Small intestine (tissue), 16 donors: ENCODE measurements at places on chromosomes 1 and 21. TPM values are rescaled to one million over a fixed set of nuclear protein-coding genes. Genes with fewer than 3 reads are reported as not detected.

Gene ECM1
- polyA plus RNA-seq = 1.9 TPM

Gene PEA15
- 41.5 TPM for polyA plus RNA-seq

Gene CBR3
- polyA plus RNA-seq = 9.0 TPM

Gene OR2C3
- polyA plus RNA-seq = not detected

Gene WDR64
- 0.09 TPM for polyA plus RNA-seq

Gene TUFT1
- 8.5 TPM for polyA plus RNA-seq

Gene CFAP74
- polyA plus RNA-seq = not detected

Gene EVA1C
- 18.6 TPM for polyA plus RNA-seq

DNA sequence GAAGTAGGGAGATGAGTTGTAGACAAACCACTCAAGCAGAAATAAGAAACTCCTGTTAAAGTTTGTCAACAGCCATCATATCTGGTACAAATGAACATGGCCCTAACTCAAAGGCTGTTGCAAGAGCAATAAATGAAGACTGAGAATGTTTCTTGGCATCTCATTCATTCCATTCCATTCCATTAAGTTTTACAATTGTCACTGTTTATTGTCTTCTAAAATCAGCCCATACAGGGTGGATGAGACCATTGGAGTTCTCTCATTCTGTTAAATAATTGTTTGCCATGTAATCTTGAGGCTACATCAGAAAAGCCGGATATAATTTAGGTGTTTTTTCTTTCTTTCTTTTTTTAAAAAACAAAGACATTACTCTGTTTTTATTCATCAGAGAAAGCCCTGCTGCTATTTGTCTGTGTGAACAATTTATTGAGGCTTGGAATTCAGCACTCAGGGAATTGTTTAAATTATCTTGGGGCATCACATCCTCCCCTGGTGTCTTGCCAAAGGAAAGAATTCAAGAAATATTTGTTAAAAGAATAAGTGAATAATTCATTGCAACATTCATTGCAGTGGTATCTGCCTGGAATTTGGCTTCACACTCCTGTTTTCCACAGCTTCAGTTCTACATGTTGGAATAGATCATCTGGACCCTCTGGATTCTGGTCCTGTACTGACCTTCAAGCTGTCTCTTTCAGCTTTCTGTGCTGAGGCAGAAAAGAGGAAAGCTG lies 604.5 kb downstream of the PLPP3 start:
- no peak for DNase-seq

- no peak for DNase-seq
These were observed 256 bp upstream of the TARBP1 start for GRCh38 chr1:234479310-234479559.

DNA sequence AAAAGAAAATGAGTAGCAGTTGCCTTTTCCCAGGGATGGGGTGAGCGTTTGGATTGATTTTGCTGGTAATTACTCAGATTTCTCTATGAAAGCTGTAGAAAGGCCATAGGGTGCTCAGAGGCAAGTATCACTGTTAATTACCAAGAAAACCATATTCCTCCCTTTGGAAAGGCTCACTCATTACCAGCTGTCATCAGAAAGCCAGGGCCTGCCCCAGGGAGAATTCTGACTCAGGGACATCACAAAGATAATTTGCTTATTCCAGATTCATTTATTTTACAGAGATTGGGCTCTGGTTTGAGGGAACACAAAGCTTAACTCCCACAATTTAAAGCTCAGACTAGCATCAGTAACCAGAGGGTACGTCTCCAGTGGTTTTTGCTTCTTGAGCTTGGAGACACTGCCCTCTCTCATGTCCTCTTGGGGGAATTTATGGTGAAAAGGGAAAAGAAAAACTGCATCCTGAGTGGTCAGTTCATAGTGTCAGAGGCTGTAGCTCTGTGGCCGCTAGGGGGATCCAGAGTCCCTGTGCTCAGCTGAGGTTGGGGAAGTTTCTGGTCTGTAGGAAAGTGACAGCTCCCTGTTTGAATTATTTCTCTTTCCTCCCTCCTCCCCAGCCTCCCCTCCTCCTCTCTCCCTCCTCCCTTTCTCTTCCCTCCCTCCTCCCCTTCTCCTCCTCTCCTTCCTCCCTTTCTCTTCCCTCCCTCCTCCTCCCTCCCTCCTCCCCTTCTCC lies 204.3 kb downstream of the KCNJ6 start:
- DNase-seq = peak; percentile 67

DNA sequence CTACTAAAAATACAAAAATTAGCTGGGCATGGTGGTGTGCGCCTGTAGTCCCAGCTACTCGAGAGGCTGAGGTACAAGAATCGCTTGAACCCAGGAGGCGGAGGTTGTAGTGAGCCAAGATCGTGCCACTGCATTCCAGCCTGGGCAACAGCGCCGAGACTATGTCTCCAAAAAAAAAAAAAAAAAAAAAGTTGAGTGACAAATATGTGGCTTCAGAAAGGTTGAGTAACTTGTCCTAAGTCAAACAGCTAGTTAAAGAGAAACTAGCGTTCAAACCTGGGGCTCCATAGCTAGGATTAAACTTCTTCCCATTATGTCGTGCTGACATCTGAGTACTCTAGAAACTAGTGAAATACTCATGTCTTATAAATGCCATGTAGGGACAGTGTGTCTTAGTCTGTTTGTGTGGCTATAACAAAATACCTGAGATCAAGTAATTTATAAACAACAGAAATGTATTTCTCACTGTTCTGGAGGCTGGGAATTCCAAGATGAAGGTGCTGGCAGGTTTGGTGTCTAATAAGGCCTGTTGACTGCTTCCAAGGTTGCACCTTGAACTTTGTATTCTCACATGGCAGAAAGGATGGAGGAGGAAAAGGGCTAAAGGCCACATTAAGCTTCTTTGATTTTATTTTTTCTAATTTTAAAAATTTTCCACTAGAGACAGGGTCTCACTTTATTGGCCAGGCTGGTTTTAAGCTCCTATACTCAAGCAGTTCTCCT lies 12.0 kb downstream of the AK4 start:
- peak; percentile 37 for DNase-seq

DNA sequence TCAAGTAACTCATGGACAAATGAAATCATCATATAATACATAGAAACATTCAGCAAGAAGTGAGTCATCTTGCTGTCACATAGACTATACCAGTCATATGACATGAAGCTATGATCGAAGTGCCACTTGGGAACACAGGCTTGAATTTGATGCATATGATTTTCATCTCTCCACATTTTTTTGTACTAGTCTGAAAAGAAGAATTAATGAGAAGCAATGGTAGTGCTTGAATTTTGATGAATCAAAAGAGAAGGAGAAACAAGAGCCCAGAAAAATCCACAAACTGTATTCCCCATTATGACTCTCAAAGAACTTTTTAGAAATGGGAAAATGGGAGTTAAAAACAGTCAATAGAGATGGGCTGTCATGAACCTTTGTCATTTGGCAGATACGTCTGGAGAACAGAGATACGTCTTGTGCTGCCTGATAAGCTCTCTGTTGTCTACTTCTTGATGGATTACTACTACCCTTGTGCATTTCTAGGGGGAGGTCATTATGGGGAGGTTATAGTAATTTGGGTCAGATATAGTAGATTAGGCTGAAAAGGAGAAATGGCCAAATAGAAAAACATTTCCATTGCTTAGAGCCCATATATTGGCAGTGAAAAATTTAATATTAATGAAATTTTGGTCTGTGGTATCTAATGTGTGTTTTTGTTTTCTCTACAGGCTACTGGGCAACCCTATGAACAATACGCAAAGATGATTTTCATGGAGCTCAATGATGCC lies 8.0 kb upstream of the LEPR start:
- no peak for DNase-seq

DNA sequence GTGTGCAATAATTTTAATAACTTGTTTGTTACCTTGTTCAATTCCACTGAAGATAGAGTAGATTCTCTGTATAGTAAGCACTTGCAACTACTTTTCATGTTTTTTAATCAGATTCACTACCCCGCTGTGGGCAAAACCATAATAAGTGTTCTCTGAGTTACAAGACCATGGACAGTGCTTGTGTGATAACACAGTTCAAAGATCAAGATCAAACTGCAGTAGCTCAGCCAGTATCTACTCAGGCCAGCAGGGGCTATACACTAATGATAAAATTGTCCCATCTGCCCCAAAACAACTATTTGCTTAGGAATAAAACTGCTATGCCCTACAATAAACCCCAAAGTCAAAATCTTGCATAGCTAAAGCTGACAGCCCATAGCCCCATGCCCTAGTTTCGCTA lies 129.6 kb downstream of the LRRC7 start:
- DNase-seq = no peak

GRCh38 chr1:45848714-45849113 lies 45.3 kb downstream of the MAST2 start:
- DNase-seq = no peak

DNA sequence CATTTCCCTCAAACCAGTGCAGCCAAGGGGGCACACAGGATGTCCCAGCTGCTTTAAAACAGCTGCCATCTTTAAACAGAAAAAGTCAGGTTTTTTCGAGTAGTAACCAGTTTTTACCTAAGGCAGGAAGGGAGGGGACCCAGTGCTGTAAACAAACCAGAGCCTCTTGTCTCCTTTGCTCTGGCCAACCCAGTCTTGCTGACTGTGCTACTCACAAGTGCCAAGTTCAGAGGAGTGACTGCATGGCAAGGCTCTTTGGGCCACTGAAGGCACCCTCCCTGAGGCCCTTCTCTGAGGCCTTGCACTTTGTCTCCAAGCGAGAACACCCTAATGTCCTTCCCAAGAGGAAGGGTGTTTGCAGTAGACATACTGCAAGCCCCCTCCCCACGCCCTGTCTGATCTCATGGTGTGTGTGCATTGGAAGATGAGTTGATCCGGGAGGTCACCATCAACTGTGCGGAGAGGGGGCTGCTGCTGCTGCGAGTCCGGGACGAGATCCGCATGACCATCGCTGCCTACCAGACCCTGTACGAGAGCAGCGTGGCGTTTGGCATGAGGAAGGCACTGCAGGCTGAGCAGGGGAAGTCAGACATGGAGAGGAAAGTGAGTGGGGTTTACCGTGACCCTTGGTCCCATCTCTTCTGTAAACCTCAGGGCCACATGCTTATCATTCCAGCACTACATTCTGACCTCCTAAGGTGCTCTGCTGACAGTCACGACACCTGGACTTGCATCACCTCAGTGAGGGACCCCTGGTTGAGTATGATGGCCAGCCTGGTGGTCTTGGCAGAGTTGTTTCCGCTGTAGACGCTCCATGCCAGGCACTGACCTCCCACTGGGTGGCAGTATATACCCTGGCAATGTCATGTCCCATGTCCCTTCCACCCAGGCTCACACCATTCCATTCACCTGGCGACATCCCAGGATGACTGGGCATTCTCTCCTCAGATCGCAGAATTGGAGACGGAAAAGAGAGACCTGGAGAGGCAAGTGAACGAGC lies 4.7 kb downstream of the DNALI1 start:
- DNase-seq = peak; percentile 12

GRCh38 chr1:3461238-3461933 lies 6.9 kb downstream of the ARHGEF16 start:
- DNase-seq = no peak
